ENCODE measurements at places on chromosomes 7 and 10.

DNA sequence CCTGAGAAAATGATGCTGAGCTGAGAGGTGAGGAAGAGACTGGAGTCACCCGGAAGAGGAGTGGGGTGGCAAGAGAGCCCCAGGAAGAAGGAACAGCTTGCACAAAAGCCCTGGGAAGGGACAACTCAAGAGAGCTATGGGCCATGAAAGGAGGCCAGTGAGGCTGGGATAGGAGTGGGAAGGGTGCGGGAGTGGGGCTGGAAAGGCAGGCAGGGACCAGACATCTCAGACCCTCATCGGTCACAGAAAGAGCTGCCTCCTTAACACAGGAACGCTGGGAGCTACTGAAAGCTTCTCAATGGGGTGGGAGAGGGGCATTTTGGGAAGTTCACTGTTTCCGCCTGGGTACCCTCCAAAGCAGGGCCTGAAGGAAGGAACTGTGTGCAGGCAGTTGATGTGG is 122.0 kb upstream of the UNC5B start:
- no peak for DNase-seq

GRCh38 chr7:13420726-13421125 is 568.7 kb downstream of the ETV1 start:
- no peak for DNase-seq

DNA sequence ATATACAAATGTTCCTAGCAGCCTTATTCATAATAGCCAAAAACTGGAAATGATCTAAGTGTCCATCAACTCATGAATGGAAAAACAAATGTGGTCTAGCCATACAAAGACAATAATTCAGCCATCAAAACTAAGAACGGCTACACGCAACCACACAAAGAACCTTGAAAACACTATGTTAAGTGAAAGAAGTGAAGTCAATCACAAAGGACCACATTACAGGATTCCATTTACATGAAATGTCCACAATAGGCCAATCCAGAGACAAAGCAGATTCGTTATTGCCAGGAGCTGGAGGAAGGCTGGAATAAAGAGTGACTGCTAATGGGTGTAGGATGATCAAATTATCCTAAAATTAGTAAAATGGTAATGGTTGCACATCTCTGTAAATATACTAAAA is 21.1 kb downstream of the MKRN1 start:
- no peak for DNase-seq

DNA sequence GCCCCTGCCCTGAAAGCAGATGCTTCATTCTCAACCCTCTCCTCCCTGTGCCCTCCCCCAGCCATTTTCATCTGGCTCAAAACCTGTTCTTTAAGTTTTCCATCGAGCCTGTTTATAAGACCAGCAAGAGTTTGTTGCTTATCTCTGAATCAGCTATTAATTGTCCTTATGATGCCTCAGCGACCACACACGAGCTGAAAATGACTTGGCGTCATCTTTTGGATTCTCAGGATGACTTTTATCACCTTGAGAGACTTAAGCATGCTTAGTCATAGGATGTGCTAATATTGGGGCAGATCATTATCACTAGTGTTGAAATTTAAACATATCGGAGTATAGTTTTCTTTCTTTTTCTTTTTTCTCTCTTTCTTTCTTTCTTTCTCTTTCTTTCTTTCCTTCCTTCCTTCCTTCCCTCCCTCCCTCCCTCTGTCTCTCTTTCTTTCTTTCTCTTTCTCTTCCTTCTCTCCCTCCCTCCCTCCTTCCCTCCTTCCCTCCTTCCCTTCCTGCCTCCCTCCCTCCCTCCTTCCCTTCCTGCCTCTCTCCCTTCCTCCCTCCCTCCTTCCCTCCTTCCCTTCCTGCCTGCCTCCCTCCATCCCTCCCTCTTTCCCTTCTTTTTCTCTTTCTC is 184.5 kb downstream of the PHTF2 start:
- DNase-seq: no peak

DNA sequence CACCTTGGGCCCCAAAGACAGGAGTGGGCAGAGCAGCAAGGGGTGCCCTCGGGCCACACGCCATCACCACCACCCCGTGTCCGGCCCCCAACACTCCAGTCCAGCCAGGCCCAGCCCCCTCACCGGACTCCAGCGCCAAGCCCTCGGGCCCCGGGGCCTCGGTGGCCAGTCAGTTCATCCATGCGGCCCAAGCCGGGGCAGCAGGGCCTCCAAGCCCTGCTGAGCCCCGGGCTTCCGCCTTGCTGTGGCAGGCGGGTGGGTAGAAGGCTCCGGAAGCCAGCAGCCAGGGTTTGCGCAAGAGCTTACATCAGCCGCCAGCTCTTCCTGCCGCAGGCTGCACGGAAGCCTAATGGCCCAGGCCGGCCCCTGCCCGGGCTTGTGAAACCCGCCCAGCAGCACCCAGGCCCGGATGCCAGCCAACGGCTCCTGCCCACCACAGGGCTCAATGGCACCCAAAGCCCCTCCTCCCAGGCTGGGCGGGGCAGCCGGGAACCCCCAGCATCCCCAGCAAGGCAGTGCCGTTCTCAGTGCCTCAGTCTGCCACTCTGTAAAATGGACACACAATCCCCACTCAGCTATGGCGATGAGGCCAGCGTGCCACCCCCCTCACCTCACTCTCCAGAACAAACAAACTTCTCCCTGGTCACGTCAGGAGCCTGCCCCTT is 26.5 kb downstream of the TNRC18 start:
- peak; percentile 93 for DNase-seq

DNA sequence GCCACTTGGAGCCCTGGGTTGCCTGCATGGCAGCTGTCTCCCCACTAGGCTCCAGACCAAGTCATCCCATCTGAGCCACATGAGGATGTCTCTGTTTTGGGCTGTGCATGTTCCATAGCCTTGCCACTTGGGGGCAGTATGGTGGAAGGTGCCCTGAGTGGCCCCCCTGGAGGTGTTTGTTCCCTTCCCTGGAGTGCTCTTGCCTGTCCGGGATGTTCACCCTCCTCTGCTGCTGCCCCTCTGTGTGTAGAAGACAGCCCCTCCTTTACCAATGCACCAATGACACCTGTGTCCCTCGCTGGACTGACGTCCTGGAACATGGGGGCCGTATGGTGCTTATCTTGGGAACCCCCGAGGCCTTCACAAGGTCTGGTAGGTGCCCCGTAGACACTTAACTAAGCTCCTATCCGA is 100.2 kb downstream of the ACTR3B start:
- DNase-seq: no peak

DNA sequence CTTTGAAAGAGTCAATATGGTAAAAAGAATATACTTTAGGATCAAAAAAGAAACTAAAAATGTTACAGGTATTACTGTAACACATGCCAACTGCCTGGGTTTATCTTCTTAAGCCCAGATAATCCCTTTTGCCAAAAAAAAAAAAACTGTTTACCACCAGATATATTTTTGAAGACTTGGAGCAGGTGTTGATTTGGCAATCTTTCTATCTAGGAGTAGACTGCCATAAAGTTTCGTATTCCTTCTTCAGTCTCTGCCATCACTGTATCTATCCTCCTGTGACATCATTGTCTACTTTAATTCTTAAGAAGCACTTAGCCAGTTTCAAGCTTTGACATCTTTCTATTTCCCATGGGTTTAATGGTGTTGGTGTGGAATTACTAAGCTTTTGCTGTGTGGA is 161.0 kb downstream of the ST7 start:
- no peak for DNase-seq

DNA sequence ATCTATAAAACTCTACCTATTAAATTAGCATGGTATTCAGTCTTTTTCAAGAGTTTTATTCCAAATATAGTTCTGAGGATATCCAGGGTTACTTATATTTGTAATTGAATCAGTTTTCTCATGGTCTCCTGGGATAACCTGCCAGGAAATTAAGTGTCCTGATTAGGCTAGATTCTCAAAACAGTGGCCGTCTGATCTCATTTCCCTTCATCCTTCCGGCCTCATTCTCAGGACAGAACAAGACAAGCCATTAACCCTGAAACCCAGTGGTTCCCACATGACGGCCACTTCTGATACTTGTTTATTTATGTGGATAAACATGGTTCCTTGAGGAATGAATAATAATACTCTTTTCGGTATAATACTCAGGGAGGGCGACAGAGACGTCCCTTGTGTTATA is 417.6 kb upstream of the POT1 start:
- DNase-seq: no peak

GRCh38 chr7:88539518-88539917 is 220.0 kb upstream of the ZNF804B start:
- no peak for DNase-seq

GRCh38 chr10:10120671-10121070 is 897.0 kb upstream of the CELF2 start:
- no peak for DNase-seq

DNA sequence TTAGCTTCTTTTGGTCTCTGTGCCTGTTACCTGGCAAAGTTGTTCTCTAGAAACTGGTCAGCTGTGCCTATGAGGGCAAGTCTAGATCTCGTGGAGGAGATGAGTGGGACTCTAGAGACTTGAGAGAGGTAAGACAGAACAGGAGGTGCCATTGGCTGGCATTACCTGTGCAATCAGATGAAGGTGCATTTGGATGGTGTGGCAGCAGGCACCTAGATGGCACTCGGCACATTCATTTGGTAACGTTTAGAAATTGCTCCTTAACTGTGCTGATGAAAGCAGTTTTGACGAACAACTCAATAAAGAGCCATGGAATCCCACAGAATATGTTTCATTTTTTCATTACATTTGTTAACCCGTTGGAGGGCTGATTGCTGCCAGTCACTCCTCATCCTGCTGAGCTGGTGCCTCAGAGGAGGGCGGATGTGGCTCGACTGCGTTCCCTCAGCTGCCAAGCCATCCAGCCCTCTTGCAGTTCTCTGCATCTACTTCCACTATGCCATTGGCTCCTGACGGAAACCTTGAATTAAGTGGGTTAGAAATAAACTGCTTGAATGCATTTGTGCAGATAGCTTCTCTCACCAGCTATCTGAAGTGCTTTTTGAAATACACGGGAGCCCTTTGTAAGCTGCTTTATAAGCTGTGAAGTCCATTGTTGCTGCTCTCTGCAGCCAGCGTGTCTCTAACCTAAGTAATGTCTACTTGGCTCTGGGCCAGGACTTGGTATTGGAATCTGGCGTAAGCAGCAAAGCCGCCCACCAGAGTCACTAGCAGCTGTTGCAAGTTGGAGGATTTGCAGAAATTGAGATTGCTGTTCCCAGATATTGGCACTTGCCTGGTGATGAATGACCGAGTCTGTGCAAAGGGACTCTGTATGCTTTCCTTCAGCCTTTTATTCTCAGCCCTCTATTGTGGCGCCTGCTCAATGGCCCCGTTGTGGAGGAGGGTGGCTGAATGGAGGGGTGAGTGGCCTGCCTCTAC is 87.4 kb downstream of the LRRC4 start:
- no peak for DNase-seq

DNA sequence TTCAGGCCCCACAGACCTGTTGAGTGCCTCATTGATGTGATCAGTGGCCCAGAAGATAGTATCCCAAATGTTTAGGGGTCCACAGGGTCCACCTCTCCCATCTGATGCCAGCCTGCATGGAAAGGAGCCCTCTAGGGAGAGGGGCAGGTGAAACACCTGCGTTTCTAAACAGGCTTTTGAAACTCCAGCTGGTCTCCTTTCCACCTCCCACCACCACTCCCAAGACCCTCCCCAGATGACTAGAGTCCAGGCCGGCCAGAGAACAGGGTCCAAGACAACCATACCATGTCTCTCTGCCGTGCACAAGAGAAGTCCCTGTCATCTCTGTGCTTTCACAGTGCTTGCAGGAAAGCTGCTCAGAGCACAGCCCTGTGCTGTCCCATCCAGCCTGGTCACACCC is 105.0 kb upstream of the NANOS1 start:
- DNase-seq: no peak

DNA sequence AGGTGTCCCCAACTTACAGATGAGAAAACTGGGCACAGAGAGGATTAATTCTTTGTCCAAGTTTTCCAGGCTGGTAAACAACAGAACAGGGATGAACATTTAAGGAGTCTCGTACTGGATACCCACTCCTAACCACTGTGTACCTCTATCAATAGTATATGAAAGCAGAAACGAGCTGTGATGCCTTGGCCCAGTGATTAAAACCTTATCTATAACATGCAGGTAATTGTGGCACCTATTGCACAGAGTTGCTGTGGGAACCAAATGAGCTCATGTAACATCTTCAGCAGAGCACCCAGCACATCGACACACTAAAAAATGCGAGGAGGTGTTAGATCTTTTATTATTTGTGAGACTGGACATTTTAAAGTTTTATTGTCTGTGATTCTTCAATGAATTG is 1.6 kb downstream of the TMEM273 start:
- no peak for DNase-seq

- no peak for DNase-seq
These were observed 1.0 kb upstream of the NRP1 start for GRCh38 chr10:33335551-33335800.

DNA sequence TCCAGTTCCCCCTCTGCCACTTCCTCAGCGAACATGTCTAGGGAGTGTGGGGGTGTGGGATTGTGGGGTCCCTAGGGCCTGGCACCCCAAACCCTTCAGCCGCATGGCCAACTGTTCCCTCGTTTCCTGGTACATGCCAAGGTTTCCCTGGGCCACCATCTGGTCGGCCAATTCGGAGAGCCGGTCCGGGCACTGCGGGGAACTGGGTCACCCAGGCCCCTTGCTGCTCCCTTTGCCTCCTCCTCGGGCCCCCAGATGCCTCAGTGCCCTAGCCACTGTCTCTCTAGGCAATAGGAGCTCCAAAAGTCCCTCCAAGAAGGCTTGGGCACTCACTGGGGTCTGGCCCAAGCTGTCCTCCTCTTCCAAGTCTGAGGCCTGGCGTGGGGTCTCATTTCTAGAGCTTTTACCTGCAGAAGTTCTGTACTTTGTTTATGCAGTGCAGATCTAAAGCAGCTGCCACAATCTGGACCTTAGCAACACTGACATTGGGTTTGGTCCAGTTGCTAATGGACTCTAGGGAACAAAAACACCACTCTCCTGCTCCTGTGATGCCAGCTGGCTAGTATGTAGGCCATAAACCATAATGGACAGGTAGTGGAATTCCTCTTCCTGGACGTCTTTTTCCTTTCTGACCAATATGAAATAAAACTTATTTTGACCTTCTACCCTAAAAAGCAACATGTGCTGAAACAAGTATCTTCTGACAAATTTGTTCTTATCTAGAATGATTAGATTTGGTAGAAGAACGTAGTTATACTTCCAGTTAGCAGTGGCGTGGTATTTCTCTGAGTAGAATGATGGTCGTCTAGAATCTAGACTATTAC is 172.9 kb downstream of the LRRC4 start:
- DNase-seq: no peak

DNA sequence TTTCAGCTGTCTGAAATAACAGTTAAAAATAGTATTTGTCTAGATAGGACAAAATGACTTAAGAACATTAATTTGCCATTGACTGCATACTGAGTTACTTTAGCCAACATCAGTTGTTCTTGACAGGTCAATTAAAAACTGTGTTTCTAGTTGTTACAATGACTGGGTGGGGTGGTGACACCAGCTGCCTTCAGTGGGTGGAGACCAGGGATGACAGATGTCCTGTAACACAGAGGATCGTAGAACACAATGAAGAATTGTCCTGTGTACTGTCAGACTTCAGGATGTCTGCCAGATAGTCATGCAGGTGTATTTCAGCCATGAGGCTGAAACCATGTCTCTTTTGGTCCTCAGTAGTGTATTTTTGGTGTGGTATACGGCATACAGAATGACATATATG is 24.4 kb downstream of the TRUB1 start:
- DNase-seq: no peak

GRCh38 chr7:138690495-138690894 is 10.7 kb downstream of the SVOPL start:
- no peak for DNase-seq

- no peak for DNase-seq
These were observed 175.4 kb downstream of the GNAI1 start for GRCh38 chr7:80309971-80310549.

GRCh38 chr10:113047151-113047550 is 97.1 kb downstream of the TCF7L2 start:
- no peak for DNase-seq
